ENCODE measurements at places on chromosomes 2 and 18.
A peak's percentile ranks its signal among the peaks of the same experiment; 100 is the strongest.

- no peak overlapping the region for H3K4me3 ChIP-seq
- H3K27ac ChIP-seq, result no peak overlapping the region
- H3K4me1 ChIP-seq, result peaks cover 16% of the 10 kb centered on the region
- no peaks in the 10 kb centered on the region for H3K36me3 ChIP-seq
These were observed 66.5 kb upstream of the TGIF1 start for GRCh38 chr18:3383381-3383915.

DNA sequence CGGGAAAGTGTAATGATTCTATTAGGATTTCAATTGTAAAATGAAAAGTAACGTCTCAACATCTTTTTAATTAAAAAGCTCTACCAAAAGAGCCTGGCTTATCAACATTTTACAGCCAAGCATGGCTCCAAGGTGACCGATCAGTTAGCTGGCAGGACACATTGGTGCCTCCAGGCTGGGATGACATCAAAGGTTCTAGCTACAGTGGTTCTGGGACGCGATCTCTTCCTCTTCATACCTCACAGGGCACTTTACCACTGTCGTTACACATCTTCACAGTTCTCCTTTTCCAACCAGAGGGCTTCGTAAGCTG is 693 bp downstream of the ORC2 start:
- H3K4me1 ChIP-seq, result peaks cover 42% of the 10 kb centered on the region
- peaks cover 46% of the 10 kb centered on the region for H3K36me3 ChIP-seq
- H3K4me3 ChIP-seq, result peak overlapping the region; percentile 90
- H3K27me3 ChIP-seq, result no peaks in the 10 kb centered on the region
- no peak for DNase-seq

DNA sequence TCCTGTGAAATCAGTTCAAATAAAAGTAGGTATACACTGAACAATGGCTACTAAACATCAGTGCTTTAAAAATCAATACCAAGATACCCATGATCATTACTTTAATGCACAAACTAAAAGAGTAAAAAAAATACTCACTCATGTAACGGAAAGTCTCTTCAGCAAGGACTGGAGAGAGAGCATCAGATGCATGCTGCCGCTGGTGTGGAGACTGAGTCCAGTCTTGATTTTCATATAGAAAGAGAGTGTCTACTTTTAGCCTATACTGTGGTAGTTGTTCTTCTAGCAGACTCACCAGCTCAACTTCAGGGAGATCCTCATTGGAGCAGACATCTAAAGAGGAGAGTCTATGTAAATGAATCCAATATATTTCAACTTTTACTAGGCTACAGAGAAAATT is 44.0 kb downstream of the TRAK2 start:
- peaks cover 17% of the 10 kb centered on the region for H3K36me3 ChIP-seq
- H3K4me1 ChIP-seq, result peaks cover 38% of the 10 kb centered on the region
- no peak for DNase-seq

DNA sequence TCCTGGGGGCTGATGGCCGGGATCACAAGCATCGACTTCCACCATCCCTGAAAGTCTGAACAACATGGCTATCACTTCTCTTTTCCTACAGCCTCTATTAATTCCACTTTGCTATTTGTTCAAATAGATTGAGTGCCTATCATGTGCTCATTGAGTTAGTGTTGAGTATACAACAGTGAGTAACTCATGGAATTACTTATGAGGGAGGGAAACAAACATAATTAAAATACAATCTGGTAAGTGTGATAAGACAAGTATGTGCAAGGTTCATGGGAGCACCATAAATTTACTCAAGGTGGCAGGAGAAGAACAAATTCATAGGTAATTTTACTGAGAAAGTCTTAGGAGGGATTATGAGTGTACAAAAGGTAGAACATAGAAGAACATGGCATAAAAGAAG is 86.4 kb downstream of the MEP1B start:
- H3K27me3 ChIP-seq, result no peaks in the 10 kb centered on the region
- no peaks in the 10 kb centered on the region for H3K36me3 ChIP-seq
- peaks cover 46% of the 10 kb centered on the region for H3K4me1 ChIP-seq
- DNase-seq, result no peak

- H3K4me1 ChIP-seq, result peaks cover 55% of the 10 kb centered on the region
- no peak for DNase-seq
- H3K27me3 ChIP-seq, result no peaks in the 10 kb centered on the region
These were observed 46.6 kb downstream of the KCMF1 start for GRCh38 chr2:85017411-85018048.
